Adrenal gland (tissue), 19 donors: ENCODE measurements at places on chromosomes 5 and 9. TPM values are rescaled to one million over a fixed set of nuclear protein-coding genes. Genes with fewer than 3 reads are reported as not detected.

The PROB1 gene
- polyA plus RNA-seq, result 4.2 TPM

The SPOCK1 gene
- polyA plus RNA-seq, result 34.6 TPM

The PCDHB6 gene
- 0.73 TPM for polyA plus RNA-seq

The PITX1 gene
- 0.37 TPM for polyA plus RNA-seq

DNA sequence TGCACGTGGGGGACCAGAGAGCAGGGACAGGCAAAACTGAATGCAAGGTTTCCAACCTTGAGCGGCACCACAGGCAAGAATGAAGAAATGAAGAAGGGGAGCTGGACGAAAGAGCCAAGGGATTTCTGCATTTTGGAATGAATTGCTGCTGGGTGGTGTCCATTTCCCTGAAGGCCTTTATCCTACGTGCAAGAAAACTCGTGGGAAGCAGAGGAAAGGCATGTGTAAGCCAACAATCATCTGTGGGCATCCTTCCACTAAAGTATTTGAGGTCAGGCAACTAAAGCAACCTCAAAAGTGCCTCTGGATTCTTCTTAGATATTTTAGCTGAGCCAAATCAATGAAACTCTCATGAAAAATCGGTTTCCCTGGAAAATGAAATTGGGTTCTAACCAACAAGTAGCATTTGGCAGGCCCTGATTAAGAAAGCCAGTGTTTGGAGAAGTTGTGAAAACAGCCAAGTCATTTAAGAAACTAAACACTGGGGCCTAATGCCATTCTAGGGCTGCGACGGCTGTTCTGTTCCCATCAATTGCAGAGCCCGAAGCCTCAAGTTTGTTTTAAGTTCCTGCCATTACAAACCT is 4.7 kb upstream of the TGFBI start:
- H3K27ac ChIP-seq, result no peak overlapping the region
- no peak overlapping the region for H3K4me3 ChIP-seq
- H3K4me1 ChIP-seq, result no peaks in the 10 kb centered on the region
- H3K36me3 ChIP-seq, result no peaks in the 10 kb centered on the region
- no peaks in the 10 kb centered on the region for H3K27me3 ChIP-seq

DNA sequence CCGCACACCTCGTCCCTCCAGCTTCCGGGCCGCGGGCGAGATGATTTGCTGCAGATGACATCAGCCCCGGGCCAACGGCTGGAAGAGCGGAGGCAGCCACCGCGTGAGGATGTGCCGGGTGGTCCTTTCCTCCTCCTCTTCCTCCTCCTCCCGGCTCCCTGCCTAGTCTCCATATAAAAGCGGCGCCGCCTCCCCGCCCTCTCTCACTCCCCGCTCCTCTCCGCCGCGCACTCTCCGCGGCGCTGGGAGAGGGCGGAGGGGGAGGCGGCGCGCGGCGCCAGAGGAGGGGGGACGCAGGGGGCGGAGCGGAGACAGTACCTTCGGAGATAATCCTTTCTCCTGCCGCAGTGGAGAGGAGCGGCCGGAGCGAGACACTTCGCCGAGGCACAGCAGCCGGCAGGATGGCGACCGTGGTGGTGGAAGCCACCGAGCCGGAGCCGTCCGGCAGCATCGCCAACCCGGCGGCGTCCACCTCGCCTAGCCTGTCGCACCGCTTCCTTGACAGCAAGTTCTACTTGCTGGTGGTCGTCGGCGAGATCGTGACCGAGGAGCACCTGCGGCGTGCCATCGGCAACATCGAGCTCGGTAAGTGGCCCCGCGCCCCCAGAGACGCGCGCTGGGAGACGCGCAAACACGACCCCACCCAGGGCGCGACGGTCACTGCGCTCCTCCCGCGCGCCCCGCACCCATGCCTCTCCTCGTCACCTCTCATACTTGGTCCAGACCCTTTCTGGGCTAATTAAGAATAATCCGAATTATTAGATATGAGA is at the start of gene MAP1B:
MAP1B (plus strand) TSS at position 345 of the 770 bp plus-strand sequence; CDS start at position 402, 57 bp downstream.
- peaks cover 12% of the 10 kb centered on the region for H3K4me1 ChIP-seq
- no peaks in the 10 kb centered on the region for H3K36me3 ChIP-seq
- peak within 1 kb of the TSS; percentile 79 for H3K4me3 ChIP-seq
- H3K27ac ChIP-seq, result peak within 1 kb of the TSS; percentile 29

DNA sequence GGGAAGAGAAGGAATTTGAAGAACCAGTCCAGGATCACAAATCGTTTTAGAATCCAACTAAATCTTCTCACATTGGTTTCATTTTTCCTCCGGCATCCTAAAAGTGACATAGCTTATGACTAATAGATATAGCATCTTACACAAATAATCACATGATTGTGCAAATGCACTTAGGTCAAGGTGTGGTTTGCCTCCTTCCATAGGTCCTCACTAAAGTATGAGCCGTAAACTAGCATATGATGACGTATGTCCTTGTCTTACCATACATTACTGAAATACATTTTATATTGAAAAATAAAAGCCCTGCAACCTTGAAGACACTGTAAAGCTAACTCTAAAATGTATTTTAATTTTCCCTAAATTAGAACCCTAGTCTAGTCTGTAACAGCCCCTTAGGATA is 362.7 kb upstream of the ADAMTS16 start:
- no peaks in the 10 kb centered on the region for H3K36me3 ChIP-seq
- DNase-seq, result no peak
- no peak overlapping the region for H3K27ac ChIP-seq

GRCh38 chr9:3848445-3849114 is 322.8 kb upstream of the RFX3 start:
- no peak overlapping the region for H3K4me3 ChIP-seq
- no peak for DNase-seq
- H3K4me1 ChIP-seq, result no peaks in the 10 kb centered on the region
- H3K27me3 ChIP-seq, result no peaks in the 10 kb centered on the region

- no peaks in the 10 kb centered on the region for H3K27me3 ChIP-seq
- peaks cover 10% of the 10 kb centered on the region for H3K4me1 ChIP-seq
- no peaks in the 10 kb centered on the region for H3K36me3 ChIP-seq
- no peak overlapping the region for H3K4me3 ChIP-seq
- no peak for DNase-seq
Measured at GRCh38 chr5:109866051-109866450, 176.3 kb downstream of the MAN2A1 start.

DNA sequence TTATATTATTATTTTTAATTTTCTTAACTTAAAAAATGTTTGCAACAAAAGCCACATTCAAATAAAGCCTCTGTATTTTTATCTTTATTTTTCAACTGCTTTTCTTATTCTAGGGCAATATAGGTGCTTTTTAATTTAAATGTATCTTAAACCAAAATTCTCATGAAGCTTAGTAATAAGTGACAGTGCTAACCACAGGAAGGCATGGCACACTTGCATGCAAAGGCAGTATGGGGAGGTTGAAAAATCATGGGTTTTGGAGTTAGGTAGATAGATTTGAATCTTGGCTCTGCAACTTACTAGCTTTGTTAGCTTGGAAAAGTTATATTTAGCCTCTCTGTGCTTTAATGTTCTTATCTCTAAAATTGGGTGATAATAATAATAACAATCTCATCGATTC is 458.0 kb downstream of the DMAC1 start:
- H3K36me3 ChIP-seq, result no peaks in the 10 kb centered on the region
- H3K27ac ChIP-seq, result no peak overlapping the region
- no peaks in the 10 kb centered on the region for H3K27me3 ChIP-seq

- no peak overlapping the region for H3K27ac ChIP-seq
- no peaks in the 10 kb centered on the region for H3K27me3 ChIP-seq
- no peak overlapping the region for H3K4me3 ChIP-seq
Measured at GRCh38 chr5:150109921-150110320, 23.6 kb upstream of the CSF1R start.

DNA sequence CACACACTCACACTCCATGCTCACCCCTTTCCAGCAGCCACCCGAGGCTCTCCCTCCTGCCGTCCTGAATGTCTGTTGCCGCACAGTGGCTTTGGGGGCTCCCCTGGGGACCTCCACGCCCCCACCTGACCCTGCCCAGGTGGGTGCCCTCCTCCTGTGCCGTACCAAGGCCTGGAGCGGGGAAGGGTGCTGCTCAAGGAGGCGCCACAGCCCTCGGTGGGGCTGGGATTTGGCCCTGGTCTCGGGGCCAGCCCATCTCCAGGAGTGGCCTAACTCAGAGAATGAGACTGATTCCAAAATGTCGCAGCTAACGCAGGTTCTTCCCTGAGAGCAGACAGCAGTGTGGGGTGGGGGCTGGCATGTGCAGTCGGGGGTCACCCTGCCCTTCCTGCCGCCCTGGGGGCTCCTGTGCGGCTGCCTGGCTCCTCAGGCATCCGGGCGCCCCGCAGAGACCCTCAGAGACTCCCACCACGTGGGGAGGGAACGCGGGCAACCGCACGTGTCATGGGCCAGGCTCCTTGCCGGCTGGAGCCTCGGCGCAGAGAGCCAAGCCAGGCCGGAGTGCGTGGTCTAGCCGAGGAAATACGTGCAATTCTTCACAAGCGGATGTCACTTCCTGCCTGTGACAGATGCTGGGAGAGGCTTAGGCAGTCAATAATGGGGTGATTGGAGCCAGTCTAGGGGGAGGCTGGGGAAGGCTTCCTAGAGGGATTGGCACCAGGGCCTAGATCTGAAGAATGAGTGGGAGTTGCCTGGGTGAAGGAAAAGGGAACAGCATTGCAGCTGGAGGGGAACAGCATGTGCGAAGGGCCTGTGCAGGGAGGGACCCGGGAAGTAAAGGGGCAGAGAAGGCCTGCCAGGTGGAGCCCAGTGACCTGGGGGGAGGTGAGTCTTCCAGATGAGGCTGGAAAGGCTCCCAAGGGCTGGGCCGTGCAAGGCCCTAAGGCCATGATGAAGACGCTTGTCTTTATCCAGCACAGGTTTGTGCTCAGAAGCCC is 44.1 kb downstream of the C9orf50 start:
- no peak for DNase-seq
- peaks cover under 1% of the 10 kb centered on the region for H3K4me1 ChIP-seq
- no peaks in the 10 kb centered on the region for H3K36me3 ChIP-seq
- no peak overlapping the region for H3K4me3 ChIP-seq
- H3K27ac ChIP-seq, result peak overlapping the region; percentile 71

- H3K4me1 ChIP-seq, result no peaks in the 10 kb centered on the region
- no peak overlapping the region for H3K4me3 ChIP-seq
- no peak overlapping the region for H3K27ac ChIP-seq
- DNase-seq, result no peak
Measured at GRCh38 chr9:15927161-15927560, 374.3 kb downstream of the CCDC171 start.

GRCh38 chr5:33816791-33817190 is 75.0 kb downstream of the ADAMTS12 start:
- H3K36me3 ChIP-seq, result no peaks in the 10 kb centered on the region
- H3K27ac ChIP-seq, result no peak overlapping the region
- no peaks in the 10 kb centered on the region for H3K27me3 ChIP-seq
- no peak for DNase-seq
- no peaks in the 10 kb centered on the region for H3K4me1 ChIP-seq
- H3K4me3 ChIP-seq, result no peak overlapping the region

DNA sequence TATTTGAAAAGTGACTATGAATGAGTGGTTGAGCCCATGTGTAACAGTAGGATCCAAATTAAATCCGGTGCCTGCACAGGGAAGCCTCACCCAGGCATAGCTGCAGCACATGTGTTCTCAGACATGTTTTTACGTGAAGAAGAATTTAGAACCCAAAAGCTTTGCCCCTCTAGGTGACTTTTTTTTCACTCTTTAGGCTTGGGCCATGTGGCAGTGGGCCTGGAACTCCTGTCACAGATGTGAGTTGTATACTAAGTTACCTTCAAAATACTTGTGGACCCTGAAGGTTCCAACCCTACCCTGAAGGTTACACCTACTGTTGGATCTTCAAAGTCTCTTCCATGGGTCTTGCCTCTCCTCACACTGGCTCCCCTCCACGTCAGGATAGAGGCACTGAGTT is 146.6 kb downstream of the GAS1 start:
- no peaks in the 10 kb centered on the region for H3K4me1 ChIP-seq
- no peaks in the 10 kb centered on the region for H3K36me3 ChIP-seq
- no peak for DNase-seq
- H3K27ac ChIP-seq, result no peak overlapping the region

- H3K36me3 ChIP-seq, result no peaks in the 10 kb centered on the region
- no peaks in the 10 kb centered on the region for H3K4me1 ChIP-seq
- H3K27me3 ChIP-seq, result no peaks in the 10 kb centered on the region
- DNase-seq, result no peak
- no peak overlapping the region for H3K27ac ChIP-seq
Measured at GRCh38 chr5:8241558-8241957, 372.6 kb downstream of the MTRR start.

- H3K27me3 ChIP-seq, result no peaks in the 10 kb centered on the region
- no peak for DNase-seq
- no peak overlapping the region for H3K4me3 ChIP-seq
Measured at GRCh38 chr9:1320051-1320557, 269.9 kb downstream of the DMRT2 start.

DNA sequence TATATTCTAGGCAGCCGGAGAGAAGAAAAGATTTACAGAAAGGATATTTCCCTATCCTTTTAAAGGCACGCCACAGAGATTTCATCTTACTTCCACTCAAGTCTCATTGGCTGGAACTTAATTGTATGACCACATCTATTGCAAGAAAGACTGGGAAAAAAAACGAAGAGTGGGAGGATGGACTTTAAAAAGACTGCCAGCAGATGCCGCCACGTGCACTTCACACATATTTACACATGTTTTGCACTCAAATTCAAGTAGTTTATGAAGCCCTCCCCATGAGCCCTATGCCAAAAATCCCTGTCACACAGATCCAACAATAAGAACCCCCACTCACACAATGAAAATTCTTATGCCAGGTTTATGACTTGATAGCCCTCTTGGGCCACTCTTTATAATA is 138.5 kb upstream of the TYRP1 start:
- no peaks in the 10 kb centered on the region for H3K4me1 ChIP-seq
- no peak for DNase-seq
- H3K36me3 ChIP-seq, result no peaks in the 10 kb centered on the region
- no peaks in the 10 kb centered on the region for H3K27me3 ChIP-seq

GRCh38 chr5:154485850-154486426 is 7.9 kb upstream of the HAND1 start:
- peaks cover 86% of the 10 kb centered on the region for H3K27me3 ChIP-seq
- H3K4me3 ChIP-seq, result no peak overlapping the region
- H3K27ac ChIP-seq, result no peak overlapping the region
- DNase-seq, result no peak
- no peaks in the 10 kb centered on the region for H3K36me3 ChIP-seq

DNA sequence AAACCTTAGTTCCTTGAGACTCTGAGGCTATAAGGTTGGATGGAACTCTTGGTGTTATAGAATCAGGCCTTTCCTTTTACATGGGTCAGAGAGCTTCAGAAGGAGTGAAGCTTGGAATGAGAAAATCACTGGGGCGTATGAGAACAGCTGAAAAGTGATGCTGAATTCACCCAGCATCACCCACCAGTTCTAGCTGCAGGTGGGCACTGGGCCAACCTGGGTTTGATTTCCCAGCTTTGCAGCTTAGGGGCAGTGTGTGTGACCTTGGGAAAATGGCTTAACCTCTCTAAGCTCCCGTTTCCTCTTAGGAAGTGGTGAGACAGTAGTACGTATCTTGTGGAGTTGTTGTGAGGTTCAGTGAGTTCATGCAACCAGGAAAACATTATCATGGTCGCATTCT is 10.7 kb downstream of the PCDH12 start:
- H3K4me1 ChIP-seq, result peaks cover 44% of the 10 kb centered on the region
- H3K27me3 ChIP-seq, result no peaks in the 10 kb centered on the region
- no peaks in the 10 kb centered on the region for H3K36me3 ChIP-seq

DNA sequence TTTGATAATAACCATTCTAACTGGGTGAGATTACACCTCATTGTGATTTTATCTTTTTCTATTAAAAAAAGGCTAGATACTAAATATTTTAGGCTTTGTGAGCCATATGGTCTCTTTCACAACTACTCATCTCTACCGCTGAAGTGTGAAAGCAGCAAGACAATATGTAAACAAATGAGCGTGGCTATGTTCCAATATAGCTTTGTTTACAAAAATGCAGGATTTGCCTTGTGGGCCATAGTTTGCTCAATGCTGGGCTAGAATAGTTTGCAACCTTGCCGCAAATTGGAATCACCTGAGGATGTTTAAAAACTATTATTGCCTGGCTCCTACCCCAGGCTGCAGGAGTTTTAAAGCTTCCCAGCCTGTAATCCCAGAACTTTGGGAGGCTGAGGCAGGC is 10.2 kb upstream of the GPR150 start:
- H3K36me3 ChIP-seq, result no peaks in the 10 kb centered on the region
- H3K27ac ChIP-seq, result no peak overlapping the region
- no peaks in the 10 kb centered on the region for H3K27me3 ChIP-seq
- no peak for DNase-seq
- no peak overlapping the region for H3K4me3 ChIP-seq
